ENCODE measurements at places on chromosomes 16 and 17.

GRCh38 chr16:3952737-3953131 lies 72.2 kb upstream of the CREBBP start:
- DNase-seq = no peak

GRCh38 chr16:11060364-11060763 lies 116.0 kb downstream of the CLEC16A start:
- DNase-seq = no peak

DNA sequence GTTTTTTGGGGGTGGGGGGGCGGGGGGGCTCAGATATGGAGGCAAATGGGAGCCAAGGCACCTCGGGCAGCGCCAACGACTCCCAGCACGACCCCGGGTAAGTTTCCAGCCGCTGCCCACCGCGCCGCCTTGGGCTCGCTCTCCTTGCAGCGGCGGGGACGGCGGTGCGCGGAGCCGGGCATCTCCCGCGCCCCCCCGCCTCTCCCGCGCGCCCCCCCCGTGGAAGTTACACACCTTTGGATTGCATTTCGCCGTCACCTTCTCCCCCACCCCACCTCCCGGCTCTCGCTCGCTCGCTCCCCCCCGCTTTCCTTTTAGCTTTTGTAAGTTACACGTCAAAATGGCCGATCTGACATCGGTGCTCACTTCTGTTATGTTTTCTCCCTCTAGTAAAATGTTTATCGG lies 387 bp downstream of the MSI2 start:
- no peak for DNase-seq

DNA sequence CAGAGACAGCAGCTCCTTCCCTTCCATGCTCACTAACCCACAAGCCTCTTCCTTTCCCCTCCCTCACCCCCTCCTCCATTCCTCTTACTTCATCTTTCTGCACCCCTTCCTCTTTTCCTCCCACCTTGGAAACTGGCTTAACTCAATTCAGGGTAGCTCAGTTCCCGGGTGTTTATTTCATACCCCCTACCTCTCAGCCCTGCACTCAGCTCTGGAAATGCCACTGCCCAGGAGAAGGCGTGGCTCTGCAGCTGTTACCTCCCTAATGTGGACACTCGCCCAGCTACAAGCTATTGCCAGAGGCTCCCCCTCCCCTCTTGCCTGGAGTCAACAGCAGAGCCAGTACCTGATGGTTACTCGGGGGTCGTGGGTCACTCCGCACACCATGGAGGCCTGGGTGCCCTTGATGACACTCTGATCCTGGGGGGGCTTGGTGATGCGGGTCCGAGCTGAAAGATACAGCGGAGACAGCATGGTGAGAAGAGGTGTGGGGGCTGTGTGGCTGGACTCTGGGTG lies 118.4 kb upstream of the CDC42EP4 start:
- no peak for DNase-seq

DNA sequence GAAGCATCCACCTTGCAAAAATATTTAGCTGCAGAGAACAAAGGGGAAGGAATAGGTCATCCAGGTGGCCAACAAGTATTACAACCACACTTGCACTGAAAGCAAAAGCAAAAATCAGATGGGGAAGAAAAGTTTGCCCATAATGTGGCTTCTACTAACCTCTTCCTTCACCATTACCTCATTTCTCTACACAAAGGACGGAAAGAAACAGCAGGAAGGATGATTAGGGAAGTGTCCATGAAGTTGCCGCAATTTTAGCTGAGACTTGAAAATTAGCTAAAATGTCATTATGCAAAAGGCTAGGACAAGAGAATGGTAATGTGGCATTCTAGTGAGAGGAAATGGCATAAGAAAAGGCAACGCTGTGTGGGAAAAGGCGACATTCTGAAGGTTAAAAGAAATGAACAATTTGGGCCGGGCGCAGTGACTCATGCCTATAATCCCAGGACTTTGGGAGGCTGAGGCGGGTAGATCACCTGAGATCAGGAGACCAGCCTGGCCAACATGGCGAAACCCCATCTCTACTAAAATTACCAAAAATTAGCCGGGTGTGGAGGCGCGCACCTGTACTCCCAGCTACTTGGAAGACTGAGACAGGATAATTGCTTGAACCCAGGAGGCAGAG lies 13.7 kb downstream of the KANSL1 start:
- DNase-seq = no peak

DNA sequence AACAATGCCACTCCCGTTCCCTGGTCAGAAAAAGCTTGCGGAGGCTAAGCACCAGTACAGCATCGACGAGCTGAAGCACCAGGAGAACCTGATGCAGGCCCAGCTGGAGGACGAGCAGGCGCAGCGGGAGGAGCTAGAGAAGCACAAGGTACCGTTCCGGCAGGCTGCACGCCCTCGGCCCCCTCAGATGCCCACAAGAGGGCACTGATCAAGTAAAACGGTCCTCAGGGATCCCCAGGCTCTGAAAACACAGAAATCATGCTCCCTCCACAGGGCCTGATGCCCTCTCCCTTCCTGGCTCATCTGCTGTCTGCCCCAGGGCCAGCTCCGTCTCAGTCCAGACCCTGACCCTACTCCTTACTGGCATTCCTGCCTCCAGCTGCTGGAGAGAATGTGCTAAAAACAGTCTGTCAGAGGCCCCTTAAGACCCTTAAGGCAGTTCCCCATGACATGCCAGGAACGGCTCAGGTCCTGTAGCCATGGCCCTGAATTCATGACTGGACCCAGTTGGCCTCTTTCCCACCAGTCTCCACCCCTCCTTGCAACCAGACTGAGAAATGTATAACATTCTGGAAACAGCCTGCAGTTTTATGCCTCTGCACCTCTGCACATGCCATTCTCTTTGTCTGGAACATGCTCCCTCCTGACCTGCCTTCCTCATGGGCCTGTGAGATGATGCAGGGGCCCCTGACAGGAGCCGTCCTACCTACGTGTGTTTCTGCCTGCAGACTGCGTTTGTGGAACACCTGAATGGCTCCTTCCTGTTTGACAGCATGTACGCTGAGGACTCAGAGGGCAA lies 21.8 kb downstream of the DRC3 start:
- DNase-seq = no peak

DNA sequence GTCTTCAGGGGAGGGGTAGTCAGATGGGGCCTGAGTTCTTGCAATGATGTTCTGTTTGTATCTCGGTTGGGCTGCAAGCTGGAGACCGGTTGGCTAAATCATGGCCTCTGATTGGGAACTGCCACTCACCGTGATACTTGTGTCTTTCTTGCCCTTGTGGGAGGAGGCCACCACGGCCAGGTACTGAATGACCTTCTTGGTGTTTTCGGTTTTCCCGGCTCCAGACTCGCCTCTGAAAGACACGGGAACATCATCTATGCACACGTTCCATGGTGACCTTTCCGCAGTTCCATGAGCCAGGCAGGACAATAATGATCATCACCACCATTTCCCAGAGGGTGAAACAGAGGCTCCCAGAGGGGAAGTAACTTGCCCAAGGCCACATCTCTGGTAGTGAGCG lies 70.3 kb downstream of the MYH11 start:
- DNase-seq = no peak

DNA sequence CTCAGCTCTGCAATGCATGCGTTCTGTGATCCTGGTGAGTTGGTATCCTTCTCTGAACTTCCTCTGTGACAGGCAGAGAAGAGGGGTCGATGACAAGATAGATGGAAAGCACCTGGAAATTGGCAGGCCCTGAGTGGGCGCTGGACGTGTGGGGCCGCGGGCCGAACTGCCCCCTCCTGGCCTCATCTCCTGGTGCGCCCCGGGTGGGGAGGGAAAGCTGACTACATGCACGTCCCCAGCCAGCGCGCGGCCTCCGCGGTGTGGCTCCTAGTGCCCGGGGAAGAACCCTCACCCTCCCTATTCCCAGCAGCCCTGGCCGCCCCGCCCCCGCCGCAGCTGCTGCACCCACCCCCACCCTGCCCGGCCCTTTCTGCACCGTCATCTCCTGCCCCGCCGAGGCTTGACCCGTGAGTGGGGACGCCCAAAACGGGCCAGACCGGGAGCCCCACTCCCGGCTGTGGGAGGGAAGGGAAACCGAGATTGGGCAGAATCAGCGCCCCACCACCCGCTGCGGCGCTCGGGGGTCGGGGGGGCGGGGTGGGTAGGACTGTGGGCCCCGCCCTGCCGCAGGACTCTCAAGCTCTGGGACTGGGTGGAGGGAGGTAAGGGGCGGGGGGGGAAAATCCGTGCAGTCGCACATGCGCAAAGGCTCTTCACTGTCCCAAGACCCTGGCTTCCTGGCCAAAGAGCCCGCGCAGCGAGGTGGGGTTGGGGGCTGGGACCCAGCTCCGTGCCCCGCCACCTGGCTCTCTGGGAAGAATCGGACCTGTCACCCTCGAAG lies at the start of gene NOL3:
Gene NOL3 (plus strand): TSS at position 371 of the 781 bp plus-strand sequence.
- DNase-seq = peak; percentile 48

GRCh38 chr16:27579087-27579980 lies 29.4 kb downstream of the KATNIP start:
- no peak for DNase-seq

GRCh38 chr17:57285701-57286100 lies 29.4 kb downstream of the MSI2 start:
- DNase-seq = no peak
